ENCODE measurements at places on chromosomes 5 and 9. TPM values are rescaled to one million over a fixed set of nuclear protein-coding genes. Genes with fewer than 3 reads are reported as not detected.

MZB1 gene
- 61.8 TPM for total RNA-seq

IL9 gene
- total RNA-seq: not detected

TICAM2 gene
- total RNA-seq: 1.00 TPM

SERINC5 gene
- total RNA-seq: 70.9 TPM

ERBIN gene
- 54.1 TPM for total RNA-seq

FOXD4L4 gene
- total RNA-seq: 0.23 TPM

CARTPT gene
- not detected for total RNA-seq

ARHGAP26 gene
- total RNA-seq: 24.7 TPM

SPAAR gene
- total RNA-seq: not detected

GPR21 gene
- total RNA-seq: 0.91 TPM

SPINK7 gene
- total RNA-seq: not detected
